ENCODE measurements at places on chromosomes 1 and 21. TPM values are rescaled to one million over a fixed set of nuclear protein-coding genes. Genes with fewer than 3 reads are reported as not detected.

Gene AMY2B
- 2.6 TPM for total RNA-seq

- no peak overlapping the region for H3K4me3 ChIP-seq
- no peaks in the 10 kb centered on the region for H3K27me3 ChIP-seq
- no peaks in the 10 kb centered on the region for H3K36me3 ChIP-seq
- H3K27ac ChIP-seq, result no peak overlapping the region
- DNase-seq, result no peak
- H3K4me1 ChIP-seq, result peaks cover 12% of the 10 kb centered on the region
These were observed 26.2 kb upstream of the LRP8 start for GRCh38 chr1:53354119-53354518.

GRCh38 chr1:85330711-85331290, 54.4 kb upstream of the BCL10 start:
- H3K27me3 ChIP-seq, result no peaks in the 10 kb centered on the region
- DNase-seq, result no peak
- H3K36me3 ChIP-seq, result no peaks in the 10 kb centered on the region
- peak overlapping the region; percentile 15 for H3K4me3 ChIP-seq

DNA sequence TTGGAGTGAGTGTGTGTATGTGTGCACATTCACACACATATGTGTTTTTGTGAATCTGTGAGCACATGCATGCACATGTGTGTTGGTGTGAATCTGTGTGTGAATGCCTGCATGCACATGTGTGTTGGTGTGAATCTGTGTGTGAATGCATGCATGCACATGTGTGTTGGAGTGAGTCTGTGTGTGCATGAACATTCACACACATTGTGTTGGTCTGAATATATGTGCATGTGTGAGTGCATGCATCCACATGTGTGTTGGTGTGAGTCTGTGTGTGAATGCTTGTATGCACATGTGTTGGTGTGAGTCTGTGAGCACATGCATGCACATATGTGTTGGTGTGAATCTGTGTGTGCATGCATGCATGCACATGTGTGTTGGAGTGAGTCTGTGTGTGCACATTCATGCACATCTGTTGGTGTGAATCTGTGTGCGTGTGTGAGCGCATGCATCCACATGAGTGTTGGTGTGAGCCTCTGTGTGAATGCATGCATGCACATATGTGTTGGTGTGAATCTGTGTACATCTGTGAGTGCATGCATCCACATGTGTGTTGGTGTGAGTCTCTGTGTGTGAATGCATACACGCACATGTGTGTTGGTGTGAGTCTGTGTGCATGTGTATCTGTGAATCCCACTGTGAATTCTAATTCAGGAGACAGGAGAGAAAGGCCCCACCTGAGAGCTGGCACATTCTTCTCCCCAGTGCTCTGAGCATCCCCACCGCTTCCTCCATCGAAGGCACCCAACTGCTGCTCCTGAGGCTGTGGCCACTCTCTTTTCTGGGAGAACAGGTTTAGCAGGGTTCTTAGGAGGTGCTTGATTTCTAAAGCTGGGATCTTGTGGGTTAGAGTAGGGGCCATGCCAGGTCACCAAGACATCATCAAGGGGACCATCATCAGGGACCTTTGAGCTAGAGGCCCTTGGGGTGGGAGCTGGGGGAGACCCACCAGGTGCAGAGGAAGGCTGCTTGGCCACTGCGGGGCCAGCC, 117.5 kb upstream of the ARHGEF16 start:
- no peak overlapping the region for H3K27ac ChIP-seq
- no peak overlapping the region for H3K4me3 ChIP-seq
- H3K27me3 ChIP-seq, result no peaks in the 10 kb centered on the region

Data from HCT116 (cell line).